ENCODE measurements at places on chromosomes 12 and 14.
A peak's percentile ranks its signal among the peaks of the same experiment; 100 is the strongest.

DNA sequence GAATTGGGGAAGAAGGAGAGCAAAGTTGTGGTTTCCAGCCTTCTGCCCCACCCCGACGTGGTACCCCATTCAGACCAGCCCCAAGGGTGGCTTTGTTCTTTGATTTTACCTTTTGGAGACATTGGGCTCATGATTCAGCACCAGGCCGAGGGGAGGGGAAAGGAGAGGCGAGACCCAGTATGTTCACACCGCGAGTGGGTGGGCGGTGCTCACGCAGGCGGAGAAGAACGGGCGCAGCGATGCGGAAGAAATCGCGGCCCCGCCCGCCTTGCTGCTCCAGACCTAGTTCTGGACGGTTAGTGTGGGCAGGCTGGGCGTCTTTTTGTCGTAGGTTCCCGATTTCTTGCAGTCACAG, 963 bp downstream of the ATL1 start:
- peak; percentile 94 for DNase-seq

DNA sequence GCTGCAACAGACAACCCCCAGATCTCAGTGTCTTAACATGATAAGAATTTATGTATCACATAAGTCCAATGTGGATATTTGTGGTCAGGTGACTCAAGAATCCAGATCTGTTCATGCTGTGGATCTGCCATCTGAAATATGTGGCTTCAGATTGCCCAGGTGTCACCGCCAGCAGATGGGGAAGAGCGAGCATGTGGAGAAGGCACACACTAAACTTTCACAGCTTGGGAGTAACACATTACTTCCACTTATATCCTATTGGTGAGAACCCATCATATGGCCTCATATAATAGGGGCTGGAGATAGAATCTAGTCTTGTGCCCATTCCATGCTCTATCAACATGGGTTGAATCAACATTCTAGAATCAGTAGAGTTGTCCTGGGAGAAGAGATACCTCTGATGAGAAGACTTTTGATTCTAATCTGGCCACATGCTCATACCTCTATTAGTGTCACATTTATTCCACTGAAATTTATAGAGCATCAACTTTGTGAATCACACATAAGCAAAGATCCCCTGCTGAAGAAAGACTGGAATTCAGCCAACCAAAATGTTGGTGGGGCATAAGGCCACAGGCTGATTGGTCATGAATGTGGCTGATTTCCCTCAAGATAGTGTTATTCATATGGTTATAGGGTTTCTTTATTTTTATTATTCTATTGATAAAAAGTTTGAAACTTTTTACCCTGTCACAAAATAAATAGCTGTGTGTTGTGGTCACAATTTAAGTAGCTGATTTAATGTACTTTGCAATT, 6.0 kb upstream of the CALCOCO1 start:
- DNase-seq, result no peak

GRCh38 chr12:7151532-7151931, 21.4 kb downstream of the CLSTN3 start:
- DNase-seq, result peak; percentile 58

DNA sequence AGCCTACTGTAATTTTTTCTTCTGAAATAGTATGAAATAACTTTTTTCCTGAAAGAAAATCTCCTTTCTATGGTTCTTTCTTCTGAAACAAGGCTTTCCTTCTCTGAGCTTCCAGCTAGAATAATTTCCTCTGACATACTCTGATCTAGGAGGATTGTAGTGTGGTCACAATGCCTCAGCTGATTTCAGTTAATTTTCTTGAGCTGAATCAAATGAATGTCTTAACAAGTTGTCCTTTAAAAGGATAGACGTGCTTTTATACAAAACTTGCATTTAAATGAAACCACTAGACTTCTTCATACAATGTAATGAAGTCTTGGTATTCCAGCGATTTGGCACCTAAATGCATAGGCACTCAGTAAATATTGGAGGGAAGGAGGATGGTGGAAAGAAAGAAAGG, 94.4 kb downstream of the BICD1 start:
- no peak for DNase-seq

GRCh38 chr12:3761116-3761735, 8.3 kb upstream of the CRACR2A start:
- no peak for DNase-seq

GRCh38 chr12:11663130-11663529, 13.7 kb downstream of the ETV6 start:
- no peak for DNase-seq

DNA sequence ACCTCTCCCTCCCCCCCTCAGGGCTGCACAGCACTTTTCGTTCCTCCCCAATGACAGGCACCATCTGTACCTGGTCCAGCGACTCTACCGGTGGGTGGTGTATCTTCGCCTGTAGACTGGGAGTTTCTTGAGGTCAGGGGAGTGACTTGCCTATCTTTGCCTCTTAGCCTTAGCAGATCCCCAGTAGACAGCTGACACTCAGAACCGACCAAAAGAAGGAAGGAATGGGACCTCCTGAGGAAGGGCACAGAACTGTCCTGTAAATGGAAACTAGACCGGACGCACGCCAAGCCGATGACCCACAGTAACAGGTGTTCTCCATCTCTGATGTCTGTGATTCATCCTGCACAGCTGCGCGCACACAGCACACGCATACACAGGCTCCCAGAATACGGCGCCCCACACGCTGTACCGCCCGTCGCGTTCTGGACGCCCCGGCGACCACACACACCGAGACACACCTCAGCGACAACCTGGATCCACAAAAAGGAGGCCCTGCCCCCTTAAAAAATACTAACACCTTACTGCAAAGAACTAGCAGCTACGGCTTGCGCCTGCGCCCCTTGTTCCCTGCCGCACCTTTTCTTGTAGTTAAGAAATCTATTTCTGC, 673 bp upstream of the TTC9 start:
- DNase-seq, result peak; percentile 72

DNA sequence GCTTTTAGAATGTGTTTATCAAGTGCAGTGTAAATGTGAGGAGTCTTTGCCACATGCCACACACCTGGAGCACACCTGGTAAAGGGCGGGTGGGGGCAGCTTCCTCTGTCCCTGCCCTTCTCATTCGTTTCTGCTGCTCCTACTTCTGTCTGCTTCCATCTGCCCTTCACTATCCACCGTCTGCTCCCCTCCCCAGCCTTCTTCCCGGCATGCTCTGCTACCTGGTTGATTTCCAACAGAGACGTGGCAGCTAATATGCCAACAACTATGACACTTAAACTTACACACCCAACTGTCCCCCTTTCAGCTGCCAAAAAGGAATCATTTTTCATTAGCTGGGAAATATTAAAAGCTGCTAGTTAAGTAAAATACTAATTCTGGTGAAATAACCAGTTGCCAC, 9.1 kb upstream of the CARMIL3 start:
- DNase-seq, result no peak

- DNase-seq, result no peak
Measured at GRCh38 chr14:38070061-38070588, 137.6 kb upstream of the SSTR1 start.
